ENCODE measurements at places on chromosomes 1 and 21. TPM values are rescaled to one million over a fixed set of nuclear protein-coding genes. Genes with fewer than 3 reads are reported as not detected.

- DNase-seq = no peak
These were observed 233.0 kb upstream of the KAZN start for GRCh38 chr1:14365301-14365988.

GRCh38 chr1:172724765-172725613 is 66.1 kb downstream of the FASLG start:
- DNase-seq = no peak

- no peak for DNase-seq
These were observed 1628.9 kb upstream of the PRMT6 start for GRCh38 chr1:105427543-105427942.

DNA sequence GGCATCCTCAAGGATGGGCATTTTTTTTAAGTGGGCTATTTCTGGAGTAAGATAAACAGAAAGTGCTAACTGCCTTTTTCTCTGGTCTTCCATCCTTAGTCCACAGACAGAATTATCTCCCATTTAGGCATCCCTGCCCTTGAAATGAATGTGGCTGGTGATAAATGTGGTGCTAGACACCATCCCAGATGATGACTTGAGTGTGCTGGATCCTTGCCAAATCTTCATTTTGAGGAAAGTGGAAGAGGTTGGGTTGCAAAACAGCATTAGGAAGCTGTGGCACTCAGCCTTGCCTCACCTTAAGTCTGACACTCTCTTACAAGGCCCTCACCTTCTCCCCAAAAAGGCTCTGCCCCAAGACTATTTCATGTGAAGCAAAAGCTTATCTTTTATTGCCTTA is 19.2 kb downstream of the MAB21L3 start:
- DNase-seq = no peak

DNA sequence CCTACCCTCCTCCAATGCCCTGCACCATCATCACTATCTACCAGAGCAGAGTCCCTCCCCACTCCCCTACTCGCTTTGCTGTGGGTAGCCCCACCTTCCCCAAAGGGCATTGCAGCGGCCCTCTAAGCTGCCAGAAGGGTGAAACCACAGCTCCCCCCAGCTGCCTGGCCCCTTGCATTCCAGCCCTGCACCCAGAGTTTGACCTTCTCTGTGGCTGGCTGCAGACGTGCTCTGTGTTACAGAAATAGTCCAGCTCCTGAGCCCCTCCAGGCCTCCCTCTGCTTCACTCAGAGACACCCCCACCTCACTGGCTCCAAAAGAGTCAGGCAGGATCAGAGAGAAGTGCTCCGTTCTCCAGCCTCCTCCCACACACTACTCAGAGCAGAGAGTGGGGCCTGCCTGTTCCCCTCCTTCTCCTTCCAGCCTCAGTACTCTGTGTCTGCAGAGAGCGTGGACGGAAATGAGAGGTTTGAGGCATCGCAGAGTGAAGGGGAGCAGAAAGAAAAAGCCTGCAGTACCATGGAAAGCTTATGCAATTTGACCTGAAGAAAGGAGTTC is 63.2 kb downstream of the PLEKHA6 start:
- no peak for DNase-seq

DNA sequence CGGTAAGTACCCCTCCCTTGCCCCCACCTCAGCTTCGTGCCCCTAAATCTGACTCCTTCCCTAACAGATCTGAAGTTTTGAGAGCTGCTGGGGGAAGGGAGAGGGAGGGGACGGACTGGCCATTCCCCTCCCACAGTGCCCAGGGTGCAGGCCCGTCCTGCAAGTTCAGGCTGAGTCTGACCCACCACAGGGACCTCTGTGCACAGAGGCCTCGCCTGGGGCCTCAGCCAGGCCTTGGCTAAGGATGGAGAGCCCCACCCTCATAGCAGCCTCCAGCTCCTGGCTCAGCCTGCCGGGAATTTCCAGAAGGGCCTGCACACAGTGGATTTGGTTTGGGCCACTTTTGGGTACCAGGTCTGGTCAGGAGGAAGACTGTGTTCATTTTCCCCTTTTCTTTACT is 31.2 kb upstream of the TNFRSF1B start:
- DNase-seq = no peak

- DNase-seq = no peak
These were observed 16.1 kb downstream of the IL6R start for GRCh38 chr1:154420961-154421924.

DNA sequence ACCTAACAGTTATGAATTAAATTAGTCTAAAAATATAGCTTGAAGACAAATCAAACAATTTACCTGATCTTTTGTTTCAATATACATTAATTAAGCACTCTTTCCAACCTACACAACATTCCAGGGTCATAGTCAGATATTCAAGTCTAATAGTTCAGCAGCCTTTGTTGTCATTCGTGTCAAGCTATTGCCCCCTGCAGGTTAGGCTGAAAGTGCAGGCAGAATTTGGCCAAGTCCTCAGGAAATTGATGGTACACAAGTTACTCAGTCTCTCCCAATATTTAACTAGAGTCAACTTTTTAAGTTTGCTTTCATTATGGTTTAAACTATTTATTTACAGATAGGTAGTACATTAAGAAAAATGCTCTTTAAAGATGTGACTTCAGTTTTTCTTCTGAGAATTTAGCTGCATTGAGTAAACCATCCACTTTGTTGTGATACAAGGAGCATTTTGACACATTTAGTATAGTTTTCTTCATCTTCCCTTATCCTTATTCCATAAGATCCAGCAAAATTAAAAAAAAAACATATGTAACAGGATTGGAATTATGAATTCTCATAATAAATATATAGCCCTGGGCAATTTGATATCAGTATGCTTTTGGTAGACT is 130.3 kb upstream of the DPYD start:
- peak; percentile 78 for DNase-seq

LYPD8 gene
- not detected for polyA plus RNA-seq

ATAD3A gene
- polyA plus RNA-seq = 46.7 TPM

GRHL3 gene
- 6.9 TPM for polyA plus RNA-seq

CFHR3 gene
- polyA plus RNA-seq = 1.7 TPM

CFHR5 gene
- polyA plus RNA-seq = not detected

OR2W3 gene
- not detected for polyA plus RNA-seq
